ENCODE measurements at places on chromosomes 11 and 22.

- DNase-seq, result peak; percentile 57
Observed at GRCh38 chr22:37746366-37747079, 49.7 kb downstream of the TRIOBP start.

- DNase-seq, result no peak
Observed at GRCh38 chr22:21632237-21632895, at the start of gene CCDC116. CCDC116 (plus strand) TSS chr22:21632760; CDS start chr22:21633182, 422 bp downstream.

GRCh38 chr11:29159552-29160465, 857.0 kb downstream of the KCNA4 start:
- peak; percentile 91 for DNase-seq

- no peak for DNase-seq
Observed at GRCh38 chr11:112565551-112565950, 304.9 kb upstream of the PLET1 start.

DNA sequence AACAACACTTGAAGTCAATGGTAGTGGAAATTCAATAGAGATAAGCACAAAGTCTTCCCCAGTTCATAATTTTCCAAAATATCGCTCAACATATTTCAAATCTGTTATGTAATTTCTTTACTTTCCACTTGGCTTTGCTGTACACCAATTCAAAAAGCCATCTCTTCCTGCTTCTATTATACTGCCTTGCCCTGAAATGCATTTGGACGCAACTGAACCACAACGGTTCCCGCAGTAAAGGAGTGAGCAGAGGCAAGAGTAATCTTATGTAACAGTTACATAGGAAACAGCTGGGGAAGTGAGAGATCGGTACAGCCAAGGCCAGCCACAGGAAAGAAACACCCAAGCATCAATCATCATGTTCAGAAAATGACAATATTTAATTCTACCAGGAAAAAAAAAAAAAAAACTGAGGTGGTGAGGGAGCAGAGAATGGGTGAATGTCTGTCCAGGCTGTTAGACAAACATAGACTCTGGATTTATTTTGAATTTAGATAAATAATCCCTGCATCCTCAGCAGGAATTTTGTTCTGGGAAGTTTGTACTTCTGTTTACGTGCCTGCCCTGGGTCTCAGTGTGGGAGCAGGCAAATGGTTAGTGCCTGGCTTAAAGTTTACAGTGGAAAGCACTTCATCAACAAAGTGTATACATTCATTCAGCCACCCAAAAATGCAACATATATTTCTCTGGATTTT, 392.2 kb downstream of the ETS1 start:
- no peak for DNase-seq

DNA sequence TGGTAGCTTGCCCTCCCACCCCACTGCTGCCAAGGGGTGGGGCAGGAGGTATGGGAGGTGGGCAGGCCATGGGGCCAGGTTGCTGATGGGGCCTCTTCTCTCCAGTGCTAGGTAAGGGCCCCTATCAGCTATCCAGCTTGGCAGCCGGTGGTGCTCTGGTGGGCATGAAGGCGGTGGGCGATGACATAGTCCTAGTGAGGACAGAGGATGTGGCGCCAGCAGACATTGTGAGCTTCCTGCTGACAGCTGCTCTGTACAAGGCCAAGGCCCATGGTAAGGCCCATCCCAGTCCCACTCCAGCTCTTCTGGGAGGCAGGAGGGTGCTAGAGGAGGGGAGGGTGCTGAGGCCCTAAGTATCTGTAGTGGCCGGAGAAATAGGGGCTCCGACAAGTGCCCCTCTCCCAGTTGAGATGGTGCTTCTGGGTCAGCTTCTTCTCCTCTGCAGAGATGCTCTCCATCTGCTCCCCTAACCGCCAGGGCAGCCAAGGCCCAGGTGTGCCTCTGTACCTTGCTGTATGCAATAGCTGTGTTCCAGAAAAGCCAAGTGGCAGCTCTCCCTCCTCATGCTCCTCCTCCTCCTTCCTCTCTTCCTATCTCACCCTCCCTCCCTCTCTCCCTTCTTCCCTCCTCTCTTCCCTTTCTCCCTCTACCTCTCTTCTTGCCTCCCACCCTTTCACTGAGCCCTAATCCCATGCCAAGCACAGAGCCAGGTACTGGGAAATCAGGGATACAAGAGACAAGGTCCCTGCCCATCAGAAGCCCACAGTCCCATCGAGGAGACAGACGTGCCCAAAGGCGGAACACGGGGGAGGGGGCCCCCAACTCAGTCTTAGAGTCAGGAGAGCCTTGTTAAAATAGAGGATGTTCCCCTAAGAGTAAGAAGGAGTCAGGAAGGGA, 55.3 kb downstream of the OTOG start:
- DNase-seq, result no peak

GRCh38 chr11:80783561-80783960, 1342.7 kb upstream of the TENM4 start:
- DNase-seq, result no peak

- DNase-seq, result no peak
Observed at GRCh38 chr11:70952191-70952590, 300.2 kb downstream of the SHANK2 start.

DNA sequence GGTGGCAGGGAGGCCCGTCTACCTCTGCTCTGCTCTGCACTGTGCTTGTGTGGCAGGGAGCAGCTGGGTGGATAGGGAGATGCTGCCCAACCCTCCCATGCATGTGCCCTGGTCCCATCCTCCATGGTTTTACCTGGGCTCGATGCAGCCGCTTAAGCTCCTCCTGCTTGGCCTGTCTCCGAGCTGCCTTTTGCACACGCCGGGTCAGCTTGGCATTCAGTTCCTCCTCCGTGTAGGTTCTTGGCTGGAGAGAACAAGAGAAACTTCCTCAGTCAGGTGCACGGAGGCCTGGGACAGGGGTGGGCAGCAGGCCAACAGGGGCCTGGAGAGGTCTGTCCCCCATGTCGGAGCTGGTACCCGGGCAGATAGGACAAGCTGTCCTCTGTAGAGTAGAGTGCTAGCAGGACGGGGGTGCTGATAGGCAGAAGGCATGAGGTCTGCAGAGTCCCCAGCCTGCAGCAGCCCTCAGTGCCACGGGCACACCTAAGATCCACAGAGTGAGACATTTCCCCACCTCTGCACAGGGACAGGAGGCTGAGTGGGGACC, 36.4 kb upstream of the BID start:
- DNase-seq, result no peak

DNA sequence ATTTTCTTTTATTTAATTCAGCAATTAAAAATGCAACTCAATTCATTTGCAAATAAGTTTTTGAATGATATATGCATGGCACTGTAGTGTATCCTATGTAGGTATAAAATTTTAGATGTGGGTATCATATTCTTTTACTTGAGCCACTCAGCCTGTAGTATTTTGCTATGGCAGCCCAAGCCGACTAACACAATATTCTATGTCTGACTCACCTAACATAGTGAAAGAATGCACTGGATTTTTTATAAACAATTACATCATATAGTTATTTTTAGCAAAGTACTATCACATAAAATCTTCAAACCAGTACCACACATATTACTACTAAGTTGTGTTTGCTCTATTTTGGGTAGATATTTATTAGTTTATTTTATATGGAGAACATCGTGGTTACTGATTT, 21.9 kb upstream of the GRIA4 start:
- peak; percentile 68 for DNase-seq

DNA sequence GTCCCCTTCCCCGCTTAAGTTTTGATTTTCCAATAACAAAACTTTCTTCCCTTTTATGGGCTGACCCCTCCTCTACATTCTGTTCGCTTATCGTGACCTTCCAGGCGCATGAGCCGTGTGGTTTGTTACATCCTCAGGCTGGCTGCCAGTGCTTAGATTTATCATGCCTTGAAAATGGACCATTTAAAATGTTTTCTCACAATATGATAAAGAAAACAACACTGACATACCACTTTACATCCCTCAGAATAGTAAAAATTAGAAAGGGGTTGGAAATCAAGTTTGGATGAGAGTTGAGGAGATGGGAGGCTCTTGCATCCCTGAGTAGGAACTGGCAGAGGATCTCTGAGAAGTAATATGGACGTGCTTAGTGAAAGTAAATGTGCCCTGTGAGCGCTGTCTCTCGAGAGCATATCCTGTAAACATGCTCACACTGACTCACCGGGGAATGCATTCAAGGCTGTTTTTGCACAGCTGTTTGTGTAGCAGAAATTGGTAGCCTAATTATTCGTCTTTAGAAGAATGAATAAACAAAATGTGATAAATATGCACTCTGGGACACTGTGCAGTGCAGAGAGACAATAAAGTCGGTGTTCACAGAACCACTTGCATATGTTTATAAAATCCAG, 17.1 kb upstream of the TOLLIP start:
- no peak for DNase-seq

- no peak for DNase-seq
Observed at GRCh38 chr11:123483466-123483865, 53.4 kb downstream of the GRAMD1B start.

- DNase-seq, result no peak
Observed at GRCh38 chr11:123815122-123815521, 9.0 kb upstream of the OR6M1 start.

DNA sequence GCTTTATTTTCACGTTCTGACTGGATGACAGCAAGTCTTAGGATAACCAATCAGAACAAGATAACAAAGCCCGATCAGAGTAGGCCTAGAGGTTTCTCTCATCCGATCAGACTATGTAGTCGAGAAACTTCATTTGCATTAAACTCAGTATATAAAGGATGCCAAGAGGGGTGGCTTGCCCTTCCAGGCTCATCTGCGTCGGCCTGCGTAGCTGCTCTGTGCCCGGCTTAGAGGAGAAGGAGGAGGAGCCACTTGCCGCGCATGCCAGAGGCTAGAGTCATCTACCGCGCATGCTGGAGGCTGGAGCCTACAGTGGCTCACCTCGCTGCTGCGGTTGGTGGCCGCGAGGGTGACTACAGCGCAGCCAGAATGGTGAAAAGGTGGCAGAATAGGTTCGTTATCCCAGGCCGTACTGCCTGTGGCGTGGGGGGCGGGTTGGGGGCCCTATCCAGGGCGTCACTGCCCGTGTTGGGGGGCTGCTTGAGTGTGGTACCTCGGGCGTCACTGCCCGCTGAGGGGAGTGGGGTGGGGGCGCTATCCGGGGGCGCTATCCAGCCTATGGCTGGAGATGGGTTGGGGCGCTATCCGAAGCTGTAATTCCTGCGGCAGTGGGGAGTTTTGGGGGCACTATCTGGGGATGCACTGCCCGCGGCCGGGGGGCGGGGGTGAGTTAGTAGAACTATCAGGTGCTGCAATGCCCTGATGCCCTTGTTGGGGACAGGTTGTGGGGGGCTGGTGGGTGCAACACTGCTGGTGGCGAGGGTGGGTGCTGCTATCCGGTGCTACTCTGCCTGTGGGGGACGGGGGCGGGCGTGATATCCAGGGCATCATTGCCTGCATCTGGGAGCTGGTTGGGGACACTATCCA, at the start of gene RFPL2:
Gene RFPL2, minus strand, starts transcription at position 218 of the 867 bp plus-strand sequence. CDS start 2,622 bp downstream, outside the sequence.
- no peak for DNase-seq

DNA sequence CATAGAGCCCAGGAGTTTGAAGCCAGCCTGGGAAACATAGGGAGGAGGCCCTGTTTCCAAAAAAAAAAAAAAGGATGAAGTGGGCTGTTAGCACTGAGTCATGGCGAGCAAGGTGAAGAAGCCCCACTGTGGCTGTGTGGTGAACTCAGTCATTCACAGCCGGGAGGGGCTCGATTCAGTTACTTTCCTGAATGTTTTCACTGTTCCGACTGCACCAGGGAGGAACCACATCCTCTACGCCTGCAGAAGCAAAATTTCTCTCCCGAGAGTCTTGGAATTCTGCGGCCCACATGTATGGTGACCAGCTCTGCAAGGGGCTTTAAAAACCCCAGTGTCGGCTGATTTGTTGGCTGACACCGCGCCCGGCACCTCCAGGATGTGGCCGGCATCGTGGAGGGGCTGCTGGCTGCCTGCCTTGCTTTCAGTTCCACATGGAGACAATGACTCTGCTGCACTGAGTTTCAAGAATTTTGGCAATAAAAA, 27.8 kb upstream of the GRAMD4 start:
- no peak for DNase-seq

DNA sequence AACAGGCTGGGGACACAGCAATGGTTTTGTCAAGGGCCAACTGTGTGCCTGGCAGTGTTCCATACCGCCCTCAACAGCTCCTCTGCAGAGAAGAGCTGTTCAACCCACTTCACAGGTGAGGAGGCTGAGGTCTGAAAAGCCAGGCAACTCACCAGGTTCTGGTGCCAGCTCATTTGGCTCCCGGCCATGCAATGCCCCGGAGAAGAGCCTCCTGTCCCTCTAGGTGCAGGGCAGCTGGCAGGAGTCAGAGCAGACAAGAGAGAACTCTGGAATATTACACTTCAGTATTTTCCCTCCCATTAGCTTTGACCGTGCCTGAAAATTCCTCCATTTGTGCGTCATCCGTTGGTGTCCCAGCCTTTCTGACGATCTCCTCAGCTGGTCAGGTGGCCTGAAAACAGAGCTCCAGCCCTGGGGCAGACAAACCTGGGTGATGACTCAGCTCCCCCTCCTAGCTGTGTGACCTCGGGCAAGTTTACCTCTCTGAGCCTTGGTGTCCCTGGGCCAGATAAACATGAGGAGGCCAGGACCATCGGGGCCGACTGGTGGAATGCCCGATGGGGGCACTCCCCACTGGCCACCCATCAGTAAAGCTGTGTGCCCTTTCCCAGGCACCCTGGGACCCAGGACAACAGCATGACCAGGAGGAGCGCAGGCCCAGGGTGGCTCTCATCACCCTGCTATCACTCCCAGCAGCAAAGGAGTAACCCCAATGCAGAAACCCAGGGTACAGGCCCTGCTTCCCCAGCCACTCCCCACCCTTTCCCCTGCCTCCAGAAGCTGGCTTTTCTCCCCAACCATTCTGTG, 9.6 kb upstream of the C1QTNF6 start:
- peak; percentile 29 for DNase-seq

GRCh38 chr11:109075976-109076375, 346.0 kb upstream of the C11orf87 start:
- no peak for DNase-seq

GRCh38 chr11:12746593-12747097, 72.4 kb downstream of the TEAD1 start:
- DNase-seq, result peak; percentile 83

GRCh38 chr11:111918390-111919256, at the start of gene C11orf52:
C11orf52 (plus strand) TSS chr11:111918913; CDS start chr11:111918973, 60 bp downstream.
- no peak for DNase-seq

DNA sequence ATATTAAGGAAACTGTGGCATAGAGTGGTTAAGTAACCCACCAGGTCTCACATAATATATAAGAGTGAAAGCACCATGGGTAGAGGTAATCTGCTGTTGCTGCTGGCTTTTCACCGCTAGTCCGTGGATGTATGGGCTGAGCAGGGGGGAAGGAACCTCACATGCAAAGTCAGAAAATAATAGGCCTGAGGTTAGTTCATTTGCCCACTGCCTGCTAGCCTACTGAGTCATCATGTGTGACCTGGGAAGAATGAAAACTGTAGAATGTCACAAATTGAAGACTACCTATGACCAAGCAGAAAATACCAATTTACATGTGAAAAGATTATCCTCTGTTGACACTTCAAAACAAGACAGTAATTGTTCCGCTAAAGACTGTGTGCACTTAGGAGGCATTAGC, 560.1 kb upstream of the FAT3 start:
- DNase-seq, result no peak

- DNase-seq, result no peak
Observed at GRCh38 chr11:73194593-73194992, 23.5 kb upstream of the P2RY2 start.

DNA sequence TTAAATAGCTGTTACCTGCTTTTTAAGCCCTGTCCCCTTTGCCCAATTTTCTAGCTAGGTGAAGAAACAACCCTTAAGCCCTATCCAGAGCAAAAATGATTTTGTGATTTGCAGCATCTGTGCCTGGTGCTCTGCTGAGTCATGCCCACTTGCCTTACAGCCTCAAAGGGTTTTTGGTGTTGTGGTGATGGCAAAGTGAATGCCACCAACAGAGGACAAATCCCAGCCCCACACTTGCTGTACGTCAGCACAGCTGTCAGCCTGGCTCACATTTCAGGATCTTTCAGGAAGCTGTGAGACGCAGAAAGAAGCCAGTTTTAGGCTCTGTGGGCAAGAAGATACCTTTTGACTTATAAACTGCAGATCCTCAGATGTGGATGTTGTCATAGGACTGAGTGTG, 401.7 kb downstream of the TENM4 start:
- DNase-seq, result peak; percentile 41
